ENCODE measurements at places on chromosomes 7 and 10. TPM values are rescaled to one million over a fixed set of nuclear protein-coding genes. Genes with fewer than 3 reads are reported as not detected.

The HHEX gene
- 7.7 TPM for total RNA-seq

The CYP26C1 gene
- 0.23 TPM for total RNA-seq

The SPDYE11 gene
- not detected for total RNA-seq

The SLC12A9 gene
- 13.2 TPM for total RNA-seq

The THSD7A gene
- total RNA-seq = 0.38 TPM

The CRPPA gene
- total RNA-seq = 1.2 TPM

The SPDYE5 gene
- total RNA-seq = 0.12 TPM

The GDF10 gene
- total RNA-seq = 1.1 TPM

The AGMO gene
- total RNA-seq = 0.35 TPM

The SCIN gene
- 0.23 TPM for total RNA-seq

The FBXL13 gene
- 1.6 TPM for total RNA-seq

The LAMB1 gene
- total RNA-seq = 535 TPM

The TAS2R5 gene
- 0.38 TPM for total RNA-seq

The MRC1 gene
- total RNA-seq = not detected

The C10orf90 gene
- 0.23 TPM for total RNA-seq

The NFE2L3 gene
- 0.12 TPM for total RNA-seq

The MRLN gene
- not detected for total RNA-seq

The STAMBPL1 gene
- total RNA-seq = 8.3 TPM

Measured in smooth muscle cell of the coronary artery (primary cell).